ENCODE measurements at places on chromosomes 7 and 10.

GRCh38 chr7:144907577-144907976 lies 71.7 kb upstream of the TPK1 start:
- no peak for DNase-seq

DNA sequence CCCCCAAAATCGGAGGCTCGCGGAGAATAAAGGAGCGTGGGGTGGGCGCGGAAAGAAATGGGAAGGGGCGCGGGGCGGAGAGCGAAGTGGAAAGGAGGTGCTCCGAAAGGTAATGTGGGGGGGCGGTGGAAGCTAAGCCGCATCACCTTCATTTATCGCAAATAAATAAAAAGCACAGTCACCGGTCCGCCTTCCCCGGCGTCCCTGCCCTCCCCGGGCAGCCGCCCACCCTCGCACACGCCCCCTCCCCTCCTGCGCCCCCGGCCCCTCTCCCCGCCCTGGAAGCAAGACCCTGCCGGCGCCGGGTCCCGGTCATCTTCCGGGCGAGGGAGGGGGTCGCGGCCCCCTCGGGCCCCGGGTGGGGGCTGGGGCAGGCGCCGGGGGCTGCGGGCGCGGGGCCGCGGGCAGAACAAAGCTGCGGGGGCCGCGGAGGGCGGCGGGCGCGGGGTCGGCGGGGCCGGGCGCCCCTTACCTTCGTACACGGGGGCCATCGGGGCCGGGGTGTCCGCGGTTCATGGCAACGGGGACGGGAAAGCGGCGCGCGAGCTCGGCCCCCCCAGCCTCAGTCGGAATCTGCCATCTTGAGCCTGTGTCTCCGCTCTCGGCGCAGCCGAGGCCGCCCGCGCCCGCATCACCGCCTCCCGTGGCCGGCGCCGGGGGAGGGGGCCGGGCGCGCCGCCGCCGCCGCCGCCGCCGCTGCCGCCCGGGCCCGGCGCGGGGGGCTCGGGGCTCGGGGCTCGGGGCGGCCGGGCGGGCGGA lies 486 bp downstream of the HIPK2 start:
- no peak for DNase-seq

DNA sequence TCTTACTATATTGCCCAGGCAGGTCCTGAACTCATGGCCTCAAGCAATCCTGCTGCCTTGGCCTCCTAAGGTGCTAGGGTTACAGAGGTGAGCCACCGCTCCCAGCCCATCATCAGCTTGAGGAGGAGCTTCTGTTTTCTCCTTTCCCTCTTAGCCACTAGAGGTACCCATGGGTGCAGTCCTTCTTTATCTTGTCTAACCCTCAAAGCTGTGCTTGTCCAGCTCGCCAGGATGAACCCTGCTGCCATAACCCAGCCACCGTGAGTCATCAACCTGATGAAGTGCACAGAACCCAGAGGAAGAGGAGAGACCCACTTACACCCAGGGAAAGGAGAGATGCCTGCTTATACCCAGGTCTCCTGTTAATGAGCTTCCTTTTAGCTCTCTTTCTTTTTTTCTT lies 133.4 kb downstream of the CUL2 start:
- DNase-seq: no peak

- DNase-seq: no peak
Observed at GRCh38 chr10:14173706-14174594, 156.8 kb downstream of the FRMD4A start.

DNA sequence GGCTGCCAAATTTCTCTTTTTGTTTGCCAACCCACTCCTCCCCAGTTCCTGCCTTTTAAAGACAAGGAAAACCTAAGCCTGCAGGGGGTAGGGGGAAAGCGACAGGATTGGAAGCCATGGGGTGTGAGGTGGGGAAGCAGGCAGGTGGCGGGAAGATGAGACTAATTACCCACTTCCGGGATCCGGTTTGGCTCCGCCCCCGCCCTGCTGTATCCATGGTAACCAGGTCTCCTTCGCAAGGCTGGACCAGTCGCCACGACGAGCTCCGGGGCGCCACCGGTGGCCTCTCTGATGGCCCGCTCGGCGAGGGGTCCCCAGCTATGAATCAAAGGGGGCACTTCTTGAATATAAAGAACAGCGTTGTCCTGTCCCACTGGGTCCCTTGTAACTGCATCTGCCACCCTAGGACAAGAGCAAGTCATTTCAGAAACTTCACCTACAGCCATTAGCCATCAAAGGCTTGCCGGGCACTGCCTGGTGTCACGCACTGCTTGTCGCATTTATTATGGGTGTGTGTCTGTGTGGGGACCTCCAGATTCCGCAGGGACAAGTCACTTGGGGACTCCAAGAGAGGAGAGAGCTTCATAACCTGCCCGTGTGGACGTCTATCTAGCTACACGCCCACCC lies 55.4 kb upstream of the LMTK2 start:
- DNase-seq: peak; percentile 45

- DNase-seq: no peak
Observed at GRCh38 chr10:4062072-4062471, 277.1 kb upstream of the KLF6 start.

DNA sequence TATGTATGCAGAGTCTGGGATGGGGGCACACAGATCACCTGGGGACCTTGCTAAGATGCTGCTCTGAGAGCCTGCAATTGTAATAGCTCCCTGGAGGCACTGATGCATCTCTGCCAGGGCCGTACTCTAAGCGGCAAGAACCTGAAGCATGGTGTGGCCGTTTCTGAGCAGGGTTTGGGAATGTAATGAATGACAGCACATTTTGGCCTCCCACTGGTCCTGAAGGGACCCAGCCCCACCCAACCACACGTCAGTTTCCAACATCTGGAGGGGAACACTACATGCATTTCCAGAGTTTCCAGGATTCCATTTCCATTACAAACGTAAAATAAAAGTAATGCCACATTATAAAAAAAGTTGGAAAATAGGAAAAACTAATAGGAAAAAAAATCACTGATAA lies 14.0 kb downstream of the ZCCHC24 start:
- no peak for DNase-seq

DNA sequence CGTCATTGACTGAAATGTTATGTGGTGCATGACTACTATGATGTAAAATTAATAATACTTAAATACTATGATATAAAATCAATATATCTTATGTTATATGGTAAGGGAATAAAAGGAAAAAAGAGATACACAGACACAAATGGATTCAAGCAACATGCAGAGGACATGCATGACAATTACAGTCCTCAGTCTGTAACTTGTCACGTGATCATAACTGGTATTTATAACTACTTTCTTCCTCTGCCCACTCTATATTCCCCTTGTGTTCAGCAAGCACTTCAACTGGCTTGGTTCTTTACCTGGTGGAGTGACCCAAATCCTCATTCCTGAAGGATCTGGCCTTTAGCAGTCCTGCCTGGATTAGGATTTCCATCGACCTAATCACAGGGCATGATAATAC lies 104.4 kb upstream of the FAM180A start:
- DNase-seq: no peak
